ENCODE measurements at places on chromosomes 2 and 18. TPM values are rescaled to one million over a fixed set of nuclear protein-coding genes. Genes with fewer than 3 reads are reported as not detected.

DNA sequence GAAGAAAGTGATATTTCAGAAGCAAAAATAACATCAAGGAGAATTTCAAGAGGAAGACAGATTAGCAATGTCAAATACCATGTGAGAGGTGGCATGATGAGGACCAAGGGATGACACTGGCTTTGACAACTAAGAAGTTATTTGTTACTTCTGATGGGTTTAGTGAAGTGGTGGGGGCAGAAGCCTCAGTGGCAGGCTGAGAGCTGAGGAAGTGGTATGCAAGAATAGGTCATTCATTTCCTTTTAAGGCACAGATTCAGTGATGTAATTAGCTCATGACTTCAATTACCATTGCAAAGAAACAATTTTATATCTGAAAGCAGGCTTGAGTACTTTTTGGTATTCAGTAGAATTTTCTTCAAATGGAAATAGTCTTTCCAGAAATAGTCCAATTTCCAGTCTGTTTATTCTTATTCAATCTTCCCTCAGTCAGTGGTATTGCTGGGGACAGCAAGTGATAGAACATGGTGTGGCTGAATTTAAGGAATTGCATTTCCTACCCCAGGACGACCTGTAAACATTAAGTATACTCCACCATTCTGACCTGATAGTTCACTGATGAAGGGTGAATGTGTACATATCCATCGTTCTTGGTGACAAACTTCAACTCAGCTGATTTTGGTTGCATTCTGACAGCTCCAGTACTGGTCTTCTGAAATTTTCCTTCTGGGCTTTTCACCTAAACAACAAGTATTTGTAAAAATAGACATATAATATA lies 28.2 kb downstream of the GEMIN6 start:
- no peak for DNase-seq

GRCh38 chr18:816869-817268 lies 4.8 kb upstream of the YES1 start:
- DNase-seq, result no peak

DNA sequence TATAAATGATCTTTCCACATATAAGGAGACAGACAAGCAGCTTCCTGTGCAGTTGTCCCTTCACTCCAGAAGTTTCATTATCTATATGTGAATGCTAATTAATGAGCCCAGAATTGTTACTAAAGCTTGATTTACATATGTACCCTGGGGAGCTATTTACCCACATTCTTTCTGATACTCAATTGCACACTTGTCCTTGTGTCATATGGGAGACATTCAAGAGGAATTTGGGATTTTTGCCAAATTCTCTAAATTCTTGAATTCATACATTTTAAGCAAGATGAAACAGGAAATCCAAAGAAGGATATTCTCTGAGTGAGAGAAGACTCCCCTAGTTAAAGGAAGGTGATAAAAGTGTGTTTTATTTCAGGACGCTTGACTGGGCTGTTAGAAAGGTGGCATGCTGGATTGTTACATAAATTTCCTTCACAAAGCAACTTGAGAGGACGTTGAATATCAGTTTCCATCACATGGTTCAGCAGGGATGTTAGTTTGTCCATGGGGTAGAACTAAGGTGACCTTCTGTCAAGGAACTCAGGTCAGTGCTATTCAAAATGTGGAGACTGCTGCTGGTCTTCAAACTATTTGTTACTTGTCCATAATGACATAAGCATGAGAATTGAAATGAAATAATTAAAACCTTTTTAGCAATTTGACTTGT lies 368.2 kb downstream of the IRS1 start:
- no peak for DNase-seq

- no peak for DNase-seq
Measured at GRCh38 chr2:150878356-150878755, 383.3 kb downstream of the RBM43 start.

Gene SEPTIN10
- total RNA-seq, result 75.2 TPM

Gene CSRNP3
- total RNA-seq, result 23.0 TPM
